Endothelial cell of umbilical vein (primary cell): ENCODE measurements at places on chromosomes 4 and X. TPM values are rescaled to one million over a fixed set of nuclear protein-coding genes. Genes with fewer than 3 reads are reported as not detected.

TCEAL6 gene
- total RNA-seq: not detected in 2 replicates

PRRG1 gene
- total RNA-seq: 28.3 and 37.6 TPM in 2 replicates

GPR119 gene
- not detected in 2 replicates for total RNA-seq

RHOH gene
- 0.30 TPM in 1 of 2 replicates, not detected in the other for total RNA-seq

PDGFRA gene
- 0.48 and 0.55 TPM in 2 replicates for total RNA-seq
